ENCODE measurements at places on chromosomes 11 and 22.

DNA sequence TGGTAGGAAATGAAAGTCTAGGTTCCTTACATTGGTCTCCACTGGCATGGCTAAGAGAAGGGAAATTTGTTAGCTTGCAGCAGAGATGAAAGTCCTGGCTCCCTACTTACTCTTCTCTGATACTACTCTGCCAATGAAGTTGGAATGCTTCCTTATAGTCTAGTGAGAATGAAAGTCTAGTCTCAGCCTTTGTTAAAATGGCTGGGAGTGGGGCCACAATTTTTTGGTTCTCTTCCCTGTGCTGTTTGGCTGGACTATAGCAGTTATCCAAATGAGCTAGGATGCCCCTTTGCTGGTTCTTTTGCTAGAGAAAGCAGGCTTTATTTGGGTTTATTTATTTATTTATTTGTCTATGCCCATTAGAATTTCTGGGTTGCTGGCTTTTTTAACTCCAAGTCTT is 414.3 kb downstream of the AASDHPPT start:
- no peak for DNase-seq

- no peak for DNase-seq
These were observed 231.1 kb downstream of the SWAP70 start for GRCh38 chr11:9895006-9895405.

DNA sequence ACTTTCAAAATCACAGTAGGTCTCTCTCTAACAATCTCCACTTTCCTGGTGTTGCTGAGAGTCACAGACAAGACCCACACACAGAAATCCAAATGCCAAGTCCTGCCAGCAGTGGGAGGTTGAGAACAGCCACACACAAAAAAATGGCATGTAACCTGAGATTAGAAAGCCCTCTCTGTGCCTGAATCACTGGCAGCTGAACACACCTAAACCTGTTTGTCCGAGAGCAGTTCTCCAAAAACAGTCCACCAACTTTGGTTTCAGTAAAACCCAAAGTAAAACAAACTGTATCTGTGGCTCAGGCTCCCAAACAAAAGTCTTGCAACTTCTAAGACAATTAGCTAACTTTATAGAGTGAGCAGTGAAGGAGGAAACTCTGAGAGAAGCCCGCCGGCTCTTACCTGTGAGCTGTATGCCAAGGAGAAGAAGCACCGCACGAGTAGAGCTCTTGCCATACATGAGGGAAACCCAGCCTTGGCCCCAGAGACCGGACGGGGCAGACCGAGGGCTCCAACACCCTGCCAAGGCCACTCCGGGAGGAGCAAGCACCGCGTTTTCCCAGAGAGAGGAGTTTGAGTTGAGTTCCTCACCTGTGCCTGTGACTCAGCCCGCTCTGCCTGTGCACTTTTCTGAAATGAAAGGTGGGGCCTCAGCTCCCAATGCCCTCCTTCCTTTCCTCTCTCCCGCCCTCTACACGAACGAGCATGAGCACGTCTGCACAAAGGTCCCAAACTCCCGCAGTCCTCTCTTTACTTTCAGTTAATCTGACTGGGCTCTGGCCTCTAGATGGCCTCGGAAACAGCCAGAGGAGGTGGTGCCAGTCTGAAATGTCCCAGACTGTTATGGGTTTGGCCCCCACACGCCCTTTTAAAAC is at the start of gene MPZL2:
MPZL2 (minus strand) TSS at position 603 of the 874 bp plus-strand sequence; CDS start at position 459, 144 bp downstream.
- DNase-seq, result no peak

DNA sequence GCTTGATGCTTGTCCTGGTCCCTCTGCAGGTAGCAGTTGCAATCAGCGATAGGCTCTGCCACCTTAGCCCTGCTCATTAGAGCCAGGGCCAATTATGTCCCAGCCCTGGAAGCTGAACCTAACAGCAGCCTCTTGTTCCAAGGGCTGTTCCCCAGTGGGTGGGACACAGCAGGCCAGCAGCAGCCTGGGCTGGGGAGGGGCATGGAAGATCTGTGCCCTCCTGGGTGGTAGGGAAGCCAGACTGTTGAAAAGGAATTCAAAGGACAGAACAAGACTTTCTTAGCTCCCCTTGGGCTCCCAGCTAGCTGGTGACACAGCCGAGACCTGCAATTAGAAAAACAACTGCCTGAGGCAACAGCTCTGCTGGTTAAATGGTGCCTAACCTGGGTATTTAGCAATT is 17.4 kb downstream of the DRD2 start:
- no peak for DNase-seq

DNA sequence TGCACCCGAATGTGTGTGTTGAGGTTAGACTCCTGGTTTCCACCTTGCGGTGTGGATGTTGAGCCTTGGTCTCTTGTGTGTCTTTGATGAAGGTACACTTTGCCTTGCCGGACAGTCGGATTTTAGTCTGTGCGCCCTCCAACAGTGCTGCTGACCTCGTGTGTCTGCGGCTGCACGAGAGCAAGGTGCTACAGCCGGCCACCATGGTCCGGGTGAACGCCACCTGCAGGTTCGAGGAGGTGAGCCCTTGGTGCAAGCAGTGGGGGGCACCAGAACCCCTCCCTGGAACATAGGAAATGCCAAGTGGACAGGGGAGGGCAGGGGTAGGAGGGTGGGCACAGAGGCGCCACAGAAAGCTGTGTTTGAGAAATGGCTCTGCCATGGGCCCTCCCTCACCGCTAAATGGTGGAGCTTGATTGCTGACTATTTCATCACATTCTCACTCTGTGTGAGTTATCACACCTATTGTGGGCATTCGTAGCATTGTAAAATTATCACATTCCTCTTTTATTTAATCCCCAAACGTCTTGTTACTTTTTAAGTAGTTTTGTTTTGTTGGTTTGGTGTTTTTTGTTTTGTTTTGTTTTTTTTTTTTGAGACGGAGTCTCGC is 26.4 kb upstream of the PANX2 start:
- no peak for DNase-seq

DNA sequence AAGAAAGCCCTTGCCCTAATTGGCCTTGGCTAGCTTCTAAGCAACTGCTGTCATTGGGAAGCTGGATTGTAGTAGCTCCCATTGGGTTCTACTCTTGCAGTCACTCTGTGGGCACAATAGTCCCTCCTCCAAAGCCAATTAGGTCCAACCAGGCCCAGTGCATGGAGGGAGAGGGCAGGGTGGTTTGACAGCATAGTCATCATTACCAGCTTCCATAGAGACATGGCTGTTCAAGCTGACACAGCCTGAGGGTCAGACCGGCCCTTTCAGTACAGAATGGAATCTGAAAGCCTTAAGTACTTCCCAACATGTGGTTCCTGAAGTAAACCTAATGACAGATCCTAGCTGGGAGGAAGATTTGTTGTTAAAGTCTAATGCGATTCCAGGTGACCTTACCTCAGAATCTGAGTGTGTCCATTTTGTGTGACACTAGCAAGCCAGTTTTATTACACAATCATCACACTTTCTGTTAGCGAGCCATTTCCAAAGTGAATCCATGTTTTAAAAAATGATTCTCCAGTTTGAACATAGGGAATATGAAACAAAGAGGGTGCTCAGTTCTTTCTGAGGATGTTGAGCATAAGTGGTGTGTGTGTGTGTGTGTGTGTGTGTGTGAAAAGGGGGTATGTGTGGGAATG is 6.9 kb downstream of the PLET1 start:
- DNase-seq, result no peak

DNA sequence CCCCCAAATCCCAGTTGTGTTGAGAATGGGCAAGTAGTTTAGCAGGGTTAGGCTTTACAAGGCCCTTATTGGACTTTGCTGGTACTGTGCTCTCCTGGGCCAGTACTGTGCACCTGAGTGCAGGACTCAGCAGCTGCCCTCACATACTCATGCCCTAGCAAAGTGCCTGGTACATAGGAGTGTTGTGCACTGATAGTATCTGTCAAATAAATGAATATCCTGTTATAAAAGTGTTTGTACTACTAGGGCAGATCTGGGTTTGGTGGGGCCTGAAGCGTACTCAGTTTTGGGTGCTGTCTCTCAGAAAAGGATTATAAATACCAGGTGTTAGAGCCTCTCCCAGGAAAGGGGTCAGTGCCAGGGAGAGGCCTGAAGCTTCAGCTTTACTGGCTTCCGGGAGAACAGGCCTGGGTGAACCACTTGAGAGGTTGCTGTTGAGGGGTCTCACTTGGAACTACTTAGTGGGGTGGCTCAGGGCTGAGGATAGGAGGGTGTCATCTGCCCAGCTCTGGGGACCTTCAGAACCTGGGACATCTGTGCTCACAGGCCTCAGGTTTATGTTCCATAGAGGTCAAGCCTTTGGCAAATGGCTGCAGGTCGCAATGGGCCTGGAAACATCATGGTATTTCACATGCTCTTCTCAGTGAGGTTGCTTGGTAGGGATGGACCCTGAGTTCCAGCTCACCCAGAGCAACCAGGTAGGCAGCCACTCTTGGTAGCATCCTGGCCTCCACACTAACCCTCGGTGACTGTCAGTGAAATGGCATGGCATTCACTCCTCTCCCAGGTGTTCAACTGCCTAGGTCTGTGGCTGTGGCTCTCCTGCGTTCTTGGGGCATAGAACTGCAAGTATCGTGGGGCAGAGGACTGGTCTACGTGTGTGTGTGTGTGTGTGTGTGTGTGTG is 106.1 kb downstream of the ZBTB16 start:
- no peak for DNase-seq

DNA sequence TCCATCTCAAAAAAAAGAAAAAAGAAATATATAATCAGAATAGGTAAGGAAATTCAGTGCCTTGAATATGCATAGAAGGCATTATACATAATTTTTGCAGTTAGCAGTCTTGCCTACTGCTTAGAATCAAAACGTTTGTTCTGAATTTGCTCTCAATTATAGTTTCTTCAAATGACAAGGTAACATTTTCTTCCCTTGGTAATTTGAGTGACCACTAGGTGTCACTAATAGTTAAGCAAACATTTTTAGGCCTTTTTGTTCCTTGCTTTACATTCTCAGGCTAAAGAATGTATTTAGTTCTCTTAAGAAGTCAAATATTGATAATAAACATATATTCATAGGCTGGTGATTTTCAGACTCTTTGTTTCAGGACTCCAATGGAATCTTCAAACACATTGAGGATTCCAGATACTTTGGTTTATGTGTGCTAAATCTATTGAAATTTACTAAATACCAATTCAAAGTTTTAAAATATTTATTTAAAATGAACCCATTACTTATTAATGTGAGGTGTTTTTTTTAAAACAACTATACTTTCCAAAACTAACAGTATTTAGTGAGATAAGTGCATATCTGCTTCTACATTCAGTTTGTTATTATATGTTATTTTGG is 55.0 kb upstream of the DEPDC7 start:
- DNase-seq, result no peak

- peak; percentile 56 for DNase-seq
These were observed 333.9 kb downstream of the CADM1 start for GRCh38 chr11:115170133-115170815.
